Liver (tissue), 10 donors: ENCODE measurements at places on chromosomes 7 and 10. TPM values are rescaled to one million over a fixed set of nuclear protein-coding genes. Genes with fewer than 3 reads are reported as not detected.

Gene MYH16
- not detected for total RNA-seq

Gene CRYGN
- total RNA-seq = not detected

Gene TYSND1
- total RNA-seq = 11.3 TPM

Gene INPP5A
- 12.6 TPM for total RNA-seq

Gene SLC26A3
- total RNA-seq = under 0.01 TPM

DNA sequence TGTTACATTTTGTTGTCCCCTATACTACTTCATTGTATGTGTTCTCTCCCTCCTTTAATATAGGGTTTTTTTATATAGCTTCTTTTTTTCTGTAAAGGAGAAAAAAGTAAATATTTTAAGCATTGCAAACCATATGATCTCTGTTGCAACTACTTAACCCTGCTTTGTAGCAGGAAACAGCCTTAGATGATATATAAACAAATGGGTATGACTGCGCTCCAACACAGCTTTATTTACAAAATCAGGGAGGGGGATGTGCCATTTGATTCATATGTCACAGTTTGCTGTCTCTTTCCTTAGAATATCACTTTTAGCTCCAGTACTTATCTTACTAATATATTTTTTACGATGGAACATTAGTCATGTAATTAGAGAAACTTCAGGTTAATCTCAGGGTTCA is 155.2 kb upstream of the GNAI1 start:
- H3K27ac ChIP-seq = no peak overlapping the region
- H3K36me3 ChIP-seq = no peaks in the 10 kb centered on the region
- H3K27me3 ChIP-seq = no peaks in the 10 kb centered on the region
- no peak overlapping the region for H3K4me3 ChIP-seq

DNA sequence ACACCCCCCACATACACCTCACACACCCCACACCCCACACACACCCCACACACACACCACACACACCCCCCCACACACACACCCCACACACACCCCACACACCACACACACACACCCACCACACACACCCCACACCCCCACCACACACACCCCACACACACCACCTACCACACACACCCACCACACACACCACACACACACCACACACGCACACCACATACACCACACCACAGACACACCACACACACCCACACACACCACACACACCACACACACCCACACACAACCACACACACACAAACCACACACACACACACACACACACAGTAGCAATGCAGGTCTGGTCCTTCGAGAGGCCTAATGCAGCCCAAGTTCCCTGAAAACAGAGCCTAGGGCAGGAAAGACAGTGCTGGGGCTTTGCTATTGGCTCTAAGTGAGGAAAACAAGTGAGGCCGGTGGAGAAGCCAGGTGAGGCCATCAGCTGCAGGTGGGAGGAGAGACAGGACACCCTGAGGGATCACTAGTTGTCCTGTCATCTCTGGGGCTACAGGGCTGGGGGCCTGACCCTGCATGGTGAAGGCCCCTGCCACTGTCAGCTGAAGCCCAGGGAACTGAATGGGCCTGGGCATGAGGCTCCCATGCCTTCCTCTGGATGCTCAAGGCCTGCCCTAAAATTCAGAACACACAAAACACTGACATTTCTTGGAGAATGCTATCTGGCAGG is 92.6 kb downstream of the CYTH3 start:
- DNase-seq = no peak
- no peaks in the 10 kb centered on the region for H3K4me1 ChIP-seq
- H3K27ac ChIP-seq = no peak overlapping the region

DNA sequence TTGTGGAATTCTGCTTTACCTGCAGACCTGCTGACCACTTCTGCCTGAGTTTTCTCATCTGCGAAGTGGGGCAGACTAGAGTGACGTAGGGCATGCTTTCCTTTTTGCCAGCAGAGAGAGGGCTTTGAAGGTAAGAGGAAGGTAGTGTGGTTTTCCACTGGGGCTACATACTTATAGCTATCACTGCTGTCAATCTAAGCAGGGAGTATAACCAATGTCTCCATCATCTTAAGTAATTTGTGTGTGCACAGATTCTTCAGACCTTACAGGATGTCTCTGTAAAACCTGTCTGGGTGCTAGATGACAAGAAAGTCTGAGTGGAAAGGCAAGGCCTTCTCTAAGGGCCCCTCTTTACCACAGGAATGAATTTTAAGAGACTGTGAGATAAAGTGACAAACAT is 106.8 kb downstream of the RBM20 start:
- DNase-seq = no peak
- no peak overlapping the region for H3K4me3 ChIP-seq
- H3K27me3 ChIP-seq = no peaks in the 10 kb centered on the region
- H3K27ac ChIP-seq = no peak overlapping the region
- H3K4me1 ChIP-seq = no peaks in the 10 kb centered on the region

- no peak for DNase-seq
- no peaks in the 10 kb centered on the region for H3K27me3 ChIP-seq
- no peak overlapping the region for H3K27ac ChIP-seq
Measured at GRCh38 chr7:132782777-132783640, 206.7 kb upstream of the PLXNA4 start.

- no peaks in the 10 kb centered on the region for H3K36me3 ChIP-seq
- no peak overlapping the region for H3K27ac ChIP-seq
- H3K27me3 ChIP-seq = no peaks in the 10 kb centered on the region
- peaks cover 8% of the 10 kb centered on the region for H3K4me1 ChIP-seq
Measured at GRCh38 chr10:103493916-103494877, 692 bp downstream of the NEURL1 start.

GRCh38 chr7:92753614-92754013 is 82.8 kb downstream of the CDK6 start:
- H3K4me1 ChIP-seq = peaks cover 6% of the 10 kb centered on the region
- H3K36me3 ChIP-seq = no peaks in the 10 kb centered on the region
- H3K27me3 ChIP-seq = no peaks in the 10 kb centered on the region
- H3K4me3 ChIP-seq = no peak overlapping the region
- H3K27ac ChIP-seq = no peak overlapping the region
- no peak for DNase-seq

- no peak for DNase-seq
Measured at GRCh38 chr10:74921744-74922143, 95.3 kb downstream of the KAT6B start.

DNA sequence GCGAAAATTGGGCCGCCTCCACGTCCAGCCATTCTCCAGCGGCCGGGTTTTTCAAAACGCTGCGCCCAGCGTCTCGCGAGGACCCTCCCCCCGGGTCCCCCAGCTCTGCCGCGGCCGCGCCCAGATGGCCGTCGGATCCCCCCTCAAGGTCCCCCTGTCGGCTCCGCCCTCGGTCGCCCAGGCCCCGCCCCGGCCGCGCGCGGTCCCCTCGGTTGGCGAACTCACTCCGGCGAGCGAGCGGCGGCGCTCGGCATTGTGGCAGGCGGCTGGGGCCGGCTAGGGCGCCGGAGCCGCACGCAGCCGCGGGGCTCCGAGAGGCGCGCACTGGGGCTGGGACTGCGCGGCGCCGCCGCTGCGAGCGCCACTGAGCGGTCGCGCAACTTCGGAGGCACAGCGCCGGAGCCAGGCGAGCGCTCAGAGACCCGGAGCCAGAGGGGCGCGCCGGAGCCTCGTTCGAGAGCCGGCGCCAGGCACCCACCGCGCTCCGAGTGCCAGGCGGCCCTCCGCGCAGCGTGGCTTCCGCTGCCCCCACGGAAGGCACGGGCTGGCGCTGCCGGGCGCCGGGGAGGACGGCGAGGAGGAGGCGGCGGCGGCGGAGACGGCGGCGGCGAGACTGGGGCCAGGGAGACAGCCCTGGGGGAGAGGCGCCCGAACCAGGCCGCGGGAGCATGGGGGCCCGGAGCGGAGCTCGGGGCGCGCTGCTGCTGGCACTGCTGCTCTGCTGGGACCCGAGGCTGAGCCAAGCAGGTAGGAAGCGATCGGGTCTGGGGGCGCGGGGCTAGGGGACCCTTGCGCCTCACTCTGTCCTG is at the start of gene UNC5B:
Gene UNC5B (plus strand): TSS at position 253 of the 809 bp plus-strand sequence. CDS start 416 bp downstream, at position 669.
- peaks cover 2% of the 10 kb centered on the region for H3K27me3 ChIP-seq
- DNase-seq = peak; percentile 78
- peak within 1 kb of the TSS; percentile 57 for H3K27ac ChIP-seq
- H3K4me1 ChIP-seq = peaks cover 28% of the 10 kb centered on the region

GRCh38 chr7:143518941-143519340 is 41.3 kb downstream of the TAS2R41 start:
- H3K4me3 ChIP-seq = no peak overlapping the region
- no peak overlapping the region for H3K27ac ChIP-seq
- H3K36me3 ChIP-seq = no peaks in the 10 kb centered on the region
- no peak for DNase-seq

- H3K27ac ChIP-seq = no peak overlapping the region
- H3K4me3 ChIP-seq = no peak overlapping the region
- DNase-seq = no peak
- no peaks in the 10 kb centered on the region for H3K27me3 ChIP-seq
- no peaks in the 10 kb centered on the region for H3K36me3 ChIP-seq
Measured at GRCh38 chr7:46672861-46673260, 751.8 kb upstream of the IGFBP3 start.

DNA sequence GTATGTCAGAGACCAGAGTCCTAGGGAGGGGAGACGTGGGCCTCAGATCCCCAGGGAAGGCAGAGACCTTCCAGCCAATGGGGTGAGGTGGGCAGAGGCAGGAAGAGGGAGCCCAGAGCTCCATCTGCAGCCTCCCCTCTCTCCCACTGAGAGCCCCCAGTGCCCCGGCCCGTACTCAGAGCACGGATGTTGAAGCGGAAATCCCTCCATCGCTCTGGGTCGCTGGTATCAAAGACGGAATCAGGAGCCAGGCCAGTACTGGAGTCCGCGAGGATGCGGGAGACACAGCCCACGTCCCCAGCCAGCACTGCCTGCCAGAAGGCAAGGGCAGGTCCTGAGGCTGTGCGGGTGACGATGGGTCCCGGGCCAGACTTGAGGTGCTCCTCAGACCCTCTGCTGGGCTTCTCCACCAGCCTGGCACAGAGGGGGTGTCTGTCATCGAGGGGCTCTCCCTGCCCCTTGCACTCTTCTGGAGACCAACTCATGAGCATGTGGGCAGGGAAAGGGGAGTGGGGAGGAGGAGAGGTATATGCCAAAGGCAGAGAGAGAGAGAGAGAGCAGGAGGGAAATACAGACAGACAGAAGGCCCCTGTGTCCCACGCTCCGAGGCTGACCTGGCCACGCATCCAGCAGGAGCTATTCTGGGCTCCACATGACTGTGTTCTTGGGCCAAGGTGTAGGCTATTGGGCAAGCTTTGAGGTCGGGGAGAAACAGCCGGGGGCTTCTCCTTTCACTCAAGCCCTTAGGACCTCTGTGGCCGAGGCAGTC is at the start of gene ASB10:
Gene ASB10 (minus strand): TSS at position 611 of the 769 bp plus-strand sequence. CDS start 120 bp downstream, at position 491.
- no peak for DNase-seq
- no peaks in the 10 kb centered on the region for H3K36me3 ChIP-seq
- no peak within 1 kb of the TSS for H3K27ac ChIP-seq
- no peak within 1 kb of the TSS for H3K4me3 ChIP-seq

- H3K4me1 ChIP-seq = peaks cover 18% of the 10 kb centered on the region
- peak overlapping the region; percentile 81 for H3K27ac ChIP-seq
- peak; percentile 67 for DNase-seq
- H3K36me3 ChIP-seq = no peaks in the 10 kb centered on the region
Measured at GRCh38 chr10:22252801-22253579, 35.2 kb upstream of the EBLN1 start.

DNA sequence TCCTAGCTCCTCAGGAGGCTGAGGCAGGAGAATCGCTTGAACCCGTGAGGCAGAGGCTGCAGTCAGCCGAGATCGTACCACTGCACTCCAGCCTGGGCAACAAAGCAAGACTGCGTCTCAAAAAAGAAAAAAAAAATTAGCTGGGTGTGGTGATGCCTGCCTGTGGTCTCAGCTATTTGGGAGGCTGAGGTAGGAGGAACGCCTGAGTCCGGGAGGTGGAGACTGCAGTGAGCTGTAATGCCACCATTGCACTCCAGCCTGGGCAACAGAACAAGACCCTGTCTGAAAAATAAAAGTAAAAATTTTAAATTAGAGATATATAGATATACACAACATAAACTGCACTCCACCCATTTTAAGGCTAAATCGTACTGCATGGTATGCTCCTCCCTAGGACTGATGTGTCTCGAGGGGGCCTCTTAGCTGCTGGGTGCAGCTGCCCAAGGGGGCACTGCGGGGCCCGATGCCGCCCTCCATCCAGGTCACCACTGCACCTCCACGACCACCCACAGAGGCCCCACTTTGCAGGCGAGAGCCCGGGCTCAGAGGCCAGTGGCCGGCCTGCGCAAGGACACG is 40.9 kb upstream of the FOXK1 start:
- H3K27ac ChIP-seq = peak overlapping the region; percentile 89
- no peak for DNase-seq

- no peak overlapping the region for H3K27ac ChIP-seq
- no peak overlapping the region for H3K4me3 ChIP-seq
- DNase-seq = no peak
- H3K4me1 ChIP-seq = no peaks in the 10 kb centered on the region
Measured at GRCh38 chr7:73366127-73366526, 38.2 kb downstream of the FKBP6 start.

- peaks cover 6% of the 10 kb centered on the region for H3K4me1 ChIP-seq
- peak overlapping the region; percentile 90 for H3K27ac ChIP-seq
- no peaks in the 10 kb centered on the region for H3K27me3 ChIP-seq
- H3K4me3 ChIP-seq = peak overlapping the region; percentile 100
Measured at GRCh38 chr7:23299770-23300300, 696 bp downstream of the MALSU1 start.

DNA sequence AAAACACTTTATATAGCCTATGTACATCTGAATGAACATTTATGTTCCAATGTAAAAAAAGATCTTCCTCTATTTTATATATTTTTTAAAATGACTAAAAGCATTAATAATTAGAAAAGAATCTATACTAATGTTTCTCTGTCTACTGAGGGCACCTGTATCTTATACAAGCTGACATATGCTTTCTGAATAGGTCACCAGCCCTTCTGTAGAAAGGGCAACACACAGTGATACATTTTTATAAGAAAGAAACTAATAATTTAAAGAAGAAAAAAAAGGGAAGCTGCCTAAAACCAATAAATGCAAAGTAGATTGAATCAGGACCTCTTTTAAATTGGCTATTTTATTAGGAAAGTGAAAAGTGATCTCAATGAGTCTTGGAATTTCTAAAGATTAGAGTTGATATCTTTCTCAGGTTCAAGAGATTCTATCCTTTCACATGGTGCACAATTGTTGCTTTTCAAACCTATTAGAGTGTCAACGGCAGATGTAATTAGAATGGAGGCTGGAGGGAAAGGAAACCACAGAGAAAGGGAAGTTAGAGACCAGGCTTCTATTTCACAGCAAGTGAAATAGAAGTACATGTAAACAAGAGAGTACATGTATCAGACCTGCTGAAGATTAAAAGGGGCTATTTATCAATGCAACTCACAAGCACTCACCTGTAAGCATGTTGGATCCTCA is 6.3 kb downstream of the MTPN start:
- no peaks in the 10 kb centered on the region for H3K36me3 ChIP-seq
- H3K27ac ChIP-seq = peak overlapping the region; percentile 19
- no peaks in the 10 kb centered on the region for H3K27me3 ChIP-seq
- no peak overlapping the region for H3K4me3 ChIP-seq
- H3K4me1 ChIP-seq = peaks cover 14% of the 10 kb centered on the region

- no peak overlapping the region for H3K27ac ChIP-seq
- H3K36me3 ChIP-seq = no peaks in the 10 kb centered on the region
- H3K4me3 ChIP-seq = no peak overlapping the region
- no peaks in the 10 kb centered on the region for H3K27me3 ChIP-seq
Measured at GRCh38 chr10:43352951-43353350, 18.5 kb upstream of the FXYD4 start.
